ENCODE measurements at places on chromosomes 7 and 10.

DNA sequence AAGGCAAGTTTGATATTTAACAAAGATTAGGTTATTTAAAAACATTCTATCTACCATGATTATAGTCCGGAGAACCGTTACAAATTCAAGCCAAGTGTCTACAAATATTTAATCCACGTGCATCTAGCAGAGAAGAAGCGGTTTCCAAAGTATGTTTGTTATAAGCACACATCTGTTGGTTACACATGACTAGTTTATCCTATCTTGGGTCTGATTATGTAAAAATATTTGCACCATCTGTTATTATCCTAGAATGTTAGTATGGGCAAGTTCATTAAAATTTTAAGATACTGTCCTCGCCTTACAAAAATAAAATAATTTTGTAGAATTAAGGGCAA, 289.2 kb upstream of the VSTM2A start:
- no peak for DNase-seq

DNA sequence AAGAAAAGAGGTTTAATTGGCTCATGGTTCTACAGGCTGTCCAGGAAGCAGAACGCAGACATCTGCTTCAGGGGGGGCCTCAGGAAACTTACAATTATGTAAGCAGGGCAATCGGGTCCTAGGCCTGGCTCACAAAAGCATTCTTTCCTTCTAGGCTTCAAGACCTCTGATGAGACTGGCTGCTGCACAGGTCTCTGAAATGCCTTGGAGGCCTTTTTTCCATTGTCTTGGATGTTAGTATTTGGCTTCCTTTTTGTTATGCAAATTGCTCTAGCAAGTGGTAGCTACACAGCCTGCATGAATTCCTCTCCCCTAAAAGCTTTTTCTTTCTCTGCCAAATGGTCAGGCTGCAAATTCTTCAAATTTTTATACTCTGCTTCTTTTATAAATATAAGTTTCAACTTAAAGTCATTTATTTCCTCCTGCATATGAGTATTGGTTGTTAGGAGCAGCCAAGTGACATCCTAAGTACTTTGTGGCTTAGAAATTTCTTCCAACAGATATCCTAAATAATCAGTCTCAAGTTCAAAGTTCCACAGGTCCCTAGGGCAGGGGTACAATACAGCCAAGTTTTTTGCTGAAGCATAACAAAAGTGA, 83.1 kb upstream of the SEMA3A start:
- DNase-seq: no peak

- peak; percentile 36 for DNase-seq
Measured at GRCh38 chr10:114258274-114258840, 19.3 kb downstream of the VWA2 start.

DNA sequence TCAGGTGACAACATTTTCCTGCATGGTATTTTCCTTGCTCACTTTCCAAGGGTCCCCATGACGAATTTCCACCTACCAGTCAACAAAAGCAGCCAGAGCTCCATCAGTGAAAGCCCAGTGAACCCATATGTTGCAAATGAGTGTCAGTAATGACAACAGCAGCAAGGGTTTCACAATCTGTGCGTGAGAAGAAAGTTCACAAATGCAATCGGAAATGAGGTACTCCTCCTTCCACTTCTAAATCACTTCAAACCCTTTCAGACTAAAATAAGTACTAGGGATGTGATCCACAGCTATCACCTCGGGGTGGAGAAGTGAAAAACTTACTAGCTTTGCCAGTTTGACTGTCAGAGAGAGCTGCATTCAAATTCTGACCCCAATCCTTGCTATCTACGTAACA, 55.6 kb upstream of the BET1 start:
- DNase-seq: peak; percentile 57

GRCh38 chr7:101998029-101998905, 180.8 kb downstream of the CUX1 start:
- no peak for DNase-seq

DNA sequence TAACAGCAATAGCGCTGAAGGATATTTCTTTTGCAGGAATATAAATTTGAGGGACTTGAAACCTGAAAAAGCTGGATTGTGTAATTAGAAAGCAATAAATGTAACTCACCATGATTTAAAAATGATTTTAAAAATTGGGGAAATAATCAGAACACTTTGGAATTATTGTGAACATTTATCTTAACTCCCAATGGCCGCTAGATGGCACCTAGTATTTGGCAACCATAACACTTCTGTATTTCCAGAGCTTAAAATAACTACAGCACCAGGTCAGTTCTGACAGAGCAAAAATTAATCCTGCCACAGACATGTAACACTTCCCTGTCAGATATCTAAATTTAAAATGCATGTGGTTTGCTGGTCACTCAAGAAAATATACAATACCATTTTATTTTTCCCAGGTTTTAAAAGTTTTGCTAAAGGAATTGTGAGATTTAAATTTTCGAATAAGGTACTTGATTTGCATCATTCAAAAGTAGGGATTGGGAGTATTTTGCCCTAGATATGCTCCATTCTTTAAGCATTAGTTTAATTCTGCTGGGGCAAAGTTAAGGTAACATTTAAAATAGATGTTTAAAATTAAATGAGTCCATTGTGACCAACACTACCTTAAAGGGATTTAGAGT, 144.5 kb downstream of the PPP1R3A start:
- DNase-seq: peak; percentile 64

DNA sequence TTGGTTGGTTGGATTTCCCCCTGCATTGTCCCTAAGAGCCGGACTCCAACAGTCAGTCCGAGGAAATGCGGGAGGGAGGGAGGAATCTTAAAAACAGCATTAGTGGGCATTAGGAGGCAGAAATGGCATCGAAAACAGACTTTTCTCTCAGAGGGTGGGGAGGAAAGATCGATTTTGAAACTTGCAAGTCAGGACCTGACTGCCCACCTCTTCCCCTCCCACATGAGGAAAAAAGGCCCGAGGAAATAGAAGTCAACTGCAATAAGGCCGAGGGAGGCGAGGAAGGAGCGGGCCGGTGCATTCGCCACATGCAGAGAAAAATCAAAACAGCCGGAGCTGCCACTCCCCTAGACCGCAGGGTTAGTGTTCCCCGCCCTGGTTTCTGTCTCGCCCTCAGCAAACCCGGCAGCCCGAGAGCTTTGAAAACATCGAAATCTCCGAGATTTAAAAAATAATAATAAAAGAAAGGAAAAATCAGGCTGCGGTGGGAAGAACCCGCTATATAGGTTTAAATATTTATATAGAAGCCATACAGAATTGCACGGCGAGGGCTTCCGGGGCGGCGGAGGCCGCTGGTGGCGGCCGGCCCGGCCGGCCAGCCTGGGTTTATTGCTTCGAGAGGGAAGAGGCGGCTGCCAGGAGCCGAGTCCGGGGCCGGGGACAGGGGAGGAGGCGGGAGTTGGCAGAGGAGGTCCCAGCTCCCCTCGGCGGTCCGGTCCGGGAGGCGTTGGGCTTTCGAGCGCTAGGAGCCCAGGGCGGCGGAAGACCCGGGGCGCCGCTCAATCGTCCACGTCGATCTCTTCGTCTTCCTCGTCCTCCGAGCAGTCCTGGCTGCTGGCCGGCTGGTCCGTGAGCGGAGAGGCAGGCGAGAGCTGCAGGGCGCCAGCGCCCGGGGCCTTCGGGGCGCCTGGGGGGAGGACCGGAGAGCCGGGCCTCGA, 2.5 kb downstream of the LBX1 start:
- DNase-seq: no peak

DNA sequence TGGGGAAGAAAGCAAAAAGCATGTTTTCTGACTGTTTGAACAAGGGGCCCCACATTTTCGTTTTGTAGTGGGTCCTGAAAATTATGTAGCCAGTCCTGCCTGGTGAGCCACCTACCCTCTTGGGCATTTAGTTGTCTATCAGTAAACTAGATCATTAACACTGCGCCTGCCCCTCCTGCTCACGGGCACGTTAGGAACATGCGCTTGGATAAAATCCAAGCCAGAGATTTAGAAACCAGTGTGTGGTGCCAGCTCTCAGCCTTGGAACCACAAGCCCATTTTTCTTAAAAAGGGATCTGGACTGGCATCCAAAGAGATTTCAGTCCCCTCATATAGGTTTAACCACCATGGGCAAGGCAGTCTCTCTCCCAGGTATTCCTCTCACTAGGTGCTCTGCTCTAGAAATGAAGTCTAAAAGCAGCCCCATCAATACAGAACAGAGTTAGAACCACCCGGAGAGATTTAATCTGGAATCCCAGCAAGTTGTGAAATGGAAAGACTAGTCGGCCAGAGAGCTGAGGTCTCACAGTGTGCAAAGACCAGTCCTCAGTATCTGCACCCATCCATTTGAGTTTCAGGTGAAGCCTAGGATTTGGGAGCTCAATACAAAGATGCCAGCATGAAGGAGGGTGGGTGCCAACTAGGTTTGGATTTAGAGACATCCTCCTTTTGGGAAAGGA, 123.9 kb upstream of the TCF7L2 start:
- DNase-seq: no peak

GRCh38 chr10:96417441-96417840, 58.6 kb upstream of the OPALIN start:
- peak; percentile 79 for DNase-seq

- DNase-seq: no peak
Measured at GRCh38 chr10:52523696-52524095, 209.6 kb downstream of the DKK1 start.

DNA sequence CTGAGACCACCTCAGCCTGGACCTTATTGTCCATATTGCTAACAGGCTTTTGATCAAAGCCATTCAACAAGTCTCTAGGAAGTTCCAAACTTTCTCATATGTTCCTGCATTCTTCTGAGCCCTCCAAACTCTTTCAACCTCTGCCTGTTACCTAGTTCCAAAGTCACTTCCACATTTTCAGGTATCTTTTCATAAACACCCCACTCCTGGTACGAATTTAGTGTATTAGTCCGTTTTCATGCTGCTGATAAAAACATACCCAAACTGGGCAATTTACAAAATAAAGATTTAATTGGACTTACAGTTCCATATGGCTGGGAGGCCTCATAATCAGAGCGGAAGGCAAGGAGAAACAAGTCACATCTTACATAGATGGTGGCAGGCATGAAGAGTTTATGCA, 836.8 kb downstream of the SORCS1 start:
- DNase-seq: no peak

All from OCI-M1 (cell line).